ENCODE measurements at places on chromosomes 12 and 14.
A peak's percentile ranks its signal among the peaks of the same experiment; 100 is the strongest.

DNA sequence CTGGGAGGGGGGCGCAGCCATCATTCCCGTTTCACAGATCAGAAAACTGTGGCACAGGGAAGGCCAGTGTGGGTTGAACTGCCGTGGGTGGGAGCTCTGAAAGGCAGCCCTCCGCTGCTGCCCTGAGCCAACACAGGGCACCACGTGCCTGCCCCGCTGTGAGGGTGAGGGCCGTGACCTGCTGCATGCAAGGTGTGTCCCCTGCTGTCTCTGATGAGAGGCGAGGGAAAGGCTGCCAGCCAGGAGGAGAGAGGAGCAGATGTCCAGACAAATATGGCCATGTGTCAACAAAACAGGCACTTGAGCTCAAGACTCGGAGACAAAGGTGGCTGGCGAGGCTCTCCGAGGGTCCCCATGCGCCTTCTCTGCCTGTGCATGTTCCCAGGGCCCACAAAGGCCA is 108.8 kb downstream of the RBM19 start:
- DNase-seq: no peak

DNA sequence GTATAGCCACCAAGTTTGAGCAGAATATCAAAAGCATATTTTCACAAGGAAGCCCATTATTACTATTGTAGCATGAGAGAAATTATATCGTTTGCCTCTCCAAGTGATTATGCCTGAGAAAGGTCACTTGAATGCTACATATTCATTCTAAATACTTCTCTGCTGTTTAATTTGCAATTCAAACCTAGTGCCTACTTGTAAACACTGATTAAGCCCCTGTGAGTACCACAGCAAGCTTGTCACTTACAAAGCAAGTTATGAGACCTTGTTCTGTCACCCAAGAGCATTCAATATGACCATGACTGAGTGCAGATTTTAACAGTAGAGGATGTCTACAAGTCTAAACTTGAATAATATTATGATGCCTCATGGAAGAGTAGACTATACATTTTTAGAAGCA is 124.7 kb upstream of the SSTR1 start:
- no peak for DNase-seq

- DNase-seq: no peak
These were observed 285.1 kb upstream of the TMEM132C start for GRCh38 chr12:127981875-127982274.

GRCh38 chr14:39102265-39102968 is 618 bp downstream of the SEC23A start:
- DNase-seq: peak; percentile 36
